ENCODE measurements at places on chromosomes 12 and 14.

DNA sequence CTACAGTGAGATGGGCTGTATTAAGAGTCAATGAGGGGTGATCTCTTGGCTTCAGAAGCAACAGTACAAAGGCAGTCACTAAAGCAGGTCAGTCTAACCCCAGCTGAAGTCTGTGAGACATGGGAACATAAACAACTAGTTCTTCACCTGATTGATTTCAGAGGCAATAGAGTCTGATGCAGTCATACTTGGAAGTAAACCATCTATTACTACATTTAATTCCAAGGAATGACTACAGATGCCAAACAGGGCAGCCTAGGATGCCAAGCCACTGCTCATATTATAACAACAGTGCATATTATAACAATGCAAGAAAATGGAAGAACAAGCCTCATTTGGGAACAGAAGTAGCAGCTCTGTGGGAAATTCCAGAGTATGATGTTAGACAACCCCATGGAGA lies 35.8 kb downstream of the GRIN2B start:
- no peak for DNase-seq

DNA sequence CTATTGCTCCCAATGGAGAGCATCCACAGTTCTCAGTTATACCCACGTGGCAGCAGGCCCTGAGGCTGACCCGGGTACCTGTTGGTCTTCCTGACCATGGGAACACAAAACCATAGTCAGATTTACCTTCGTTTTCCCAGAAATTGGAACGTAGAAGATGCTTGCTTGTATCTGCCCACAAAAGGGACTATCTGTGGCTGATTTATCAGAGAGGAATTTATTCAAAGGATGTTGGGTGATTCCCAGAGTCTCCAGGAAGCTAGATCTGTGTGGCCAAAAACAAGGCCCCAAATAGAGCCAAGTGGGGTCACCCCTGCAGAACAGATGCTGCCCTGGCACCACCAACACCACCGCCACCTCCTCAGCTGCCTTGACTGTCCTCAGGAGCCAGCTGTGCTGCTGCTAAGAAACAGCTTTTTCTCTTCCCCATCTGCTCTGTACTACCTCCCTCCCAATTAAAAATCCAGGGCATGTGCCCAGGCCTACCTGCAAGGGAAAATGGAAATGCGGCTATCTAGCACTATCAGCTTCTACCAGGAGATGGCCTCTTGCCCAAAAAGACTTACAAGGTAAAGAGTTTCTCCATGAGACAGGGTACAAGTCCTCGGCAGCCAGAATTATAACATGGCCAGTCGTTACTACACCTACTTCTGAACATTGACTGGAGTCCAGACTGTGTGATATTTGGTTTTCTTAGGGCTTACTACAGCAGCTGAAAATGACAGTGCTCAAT lies 128.6 kb upstream of the PLEKHG7 start:
- DNase-seq, result no peak

GRCh38 chr14:101110729-101111619 lies 207.5 kb upstream of the RTL1 start:
- DNase-seq, result no peak

DNA sequence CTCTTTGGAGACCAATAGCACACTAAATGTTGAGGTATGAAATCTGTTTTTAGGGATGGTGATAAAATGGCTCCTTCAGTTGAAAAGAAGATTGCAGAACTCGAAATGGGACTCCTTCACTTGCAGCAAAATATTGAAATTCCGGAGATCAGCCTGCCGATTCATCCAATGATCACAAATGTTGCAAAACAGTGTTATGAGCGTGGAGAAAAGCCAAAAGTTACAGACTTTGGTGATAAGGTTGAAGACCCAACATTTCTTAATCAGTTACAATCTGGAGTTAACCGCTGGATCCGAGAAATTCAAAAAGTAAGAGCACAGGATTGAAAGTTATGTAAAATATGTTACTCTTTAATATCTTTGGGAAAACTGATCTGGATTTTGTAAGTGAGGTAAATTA lies 15.3 kb downstream of the DYNC1H1 start:
- no peak for DNase-seq

Measured in naive thymus-derived CD8-positive, alpha-beta T cell (primary cell).